Activated CD4-positive, alpha-beta T cell treated with anti-CD3 and anti-CD28 coated beads, Interleukin-2, amount 10 ng/mL, durations not matched to agents 24 days and 14 days (primary cell): ENCODE measurements at places on chromosomes 6 and 20. TPM values are rescaled to one million over a fixed set of nuclear protein-coding genes. Genes with fewer than 3 reads are reported as not detected.

DNA sequence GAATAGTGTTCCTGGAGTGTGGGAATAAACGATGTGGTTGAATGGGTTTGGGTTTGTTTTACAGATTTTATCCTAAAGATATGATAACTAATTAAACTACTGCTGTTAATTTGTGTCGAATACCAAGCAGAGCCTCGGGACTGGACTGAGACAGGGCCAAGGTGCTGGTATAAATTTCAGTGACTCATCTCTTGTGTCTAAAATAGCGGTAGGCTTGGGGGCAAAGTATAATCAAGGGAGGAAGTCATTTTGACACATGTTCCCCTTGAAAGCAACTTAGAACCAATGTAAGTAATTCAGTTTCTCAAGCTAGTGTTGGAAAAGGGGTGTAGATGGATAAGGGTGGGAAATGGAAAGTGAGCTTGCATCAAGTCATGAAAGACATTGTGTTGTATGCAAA lies 108.4 kb downstream of the PLCB4 start:
- no peak for DNase-seq

- DNase-seq: no peak
Observed at GRCh38 chr6:69792292-69792691, 4.5 kb downstream of the LMBRD1 start.

GRCh38 chr6:148293181-148293995 lies 49.2 kb upstream of the SASH1 start:
- DNase-seq: no peak

DNA sequence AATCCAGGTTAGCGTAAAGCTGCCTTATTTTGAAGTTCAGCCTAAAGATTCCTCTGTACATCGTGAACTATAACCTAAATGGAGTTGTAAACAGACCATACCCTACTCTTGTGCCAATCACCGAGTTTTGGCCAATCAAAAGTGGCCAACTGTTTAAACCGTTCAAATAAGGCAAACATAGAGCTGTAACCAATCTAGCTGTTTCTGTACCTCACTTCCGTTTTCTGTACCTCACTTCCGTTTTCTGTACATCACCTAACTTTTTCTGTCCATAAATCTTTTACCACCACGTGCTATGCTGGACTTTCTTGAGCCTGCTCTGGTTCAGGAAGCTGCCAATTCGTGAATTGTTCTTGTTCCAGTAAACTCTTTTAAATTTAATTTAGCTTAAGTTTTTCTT lies 39.7 kb downstream of the LBP start:
- DNase-seq: no peak

- DNase-seq: no peak
Observed at GRCh38 chr6:63517221-63517620, 55.1 kb upstream of the LOC128125822 start.

GRCh38 chr6:101876431-101876830 lies 482.9 kb downstream of the GRIK2 start:
- no peak for DNase-seq

DNA sequence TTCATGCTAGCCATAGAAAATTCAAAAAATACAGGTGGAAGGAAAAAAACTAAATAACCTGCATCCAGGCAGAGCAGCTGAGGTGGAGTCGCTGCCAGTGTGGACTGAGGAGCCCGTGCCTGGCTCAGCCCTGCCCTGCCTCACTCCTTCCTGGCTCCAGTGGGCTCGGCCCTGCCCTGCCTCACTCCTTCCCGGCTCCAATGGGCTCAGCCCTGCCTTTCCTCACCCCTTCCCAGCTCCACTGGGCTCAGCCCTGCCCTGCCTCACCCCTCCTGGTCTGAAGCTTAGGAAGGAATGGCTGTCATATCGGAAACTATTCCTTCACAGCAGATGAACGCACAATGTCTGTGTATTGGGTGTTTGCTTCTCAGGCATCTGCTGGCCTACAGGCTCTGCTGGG lies 142.1 kb downstream of the SMOC2 start:
- no peak for DNase-seq

GRCh38 chr6:156845454-156846155 lies 68.4 kb downstream of the ARID1B start:
- DNase-seq: no peak

The SCP2D1 gene
- not detected in 2 replicates for total RNA-seq

The MUC22 gene
- not detected in 2 replicates for total RNA-seq

The MEA1 gene
- total RNA-seq: 93.5 and 94.3 TPM in 2 replicates

The ADAM33 gene
- not detected in 2 replicates for total RNA-seq

The GSTA3 gene
- total RNA-seq: not detected in 2 replicates

The CFAP206 gene
- not detected in 2 replicates for total RNA-seq

The BMP7 gene
- 0.07 TPM in 1 of 2 replicates, not detected in the other for total RNA-seq
